Activated CD8-positive, alpha-beta memory T cell treated with anti-CD3 and anti-CD28 coated beads for 4 hours (primary cell): ENCODE measurements at places on chromosomes 4 and X.
A peak's percentile ranks its signal among the peaks of the same experiment; 100 is the strongest.

DNA sequence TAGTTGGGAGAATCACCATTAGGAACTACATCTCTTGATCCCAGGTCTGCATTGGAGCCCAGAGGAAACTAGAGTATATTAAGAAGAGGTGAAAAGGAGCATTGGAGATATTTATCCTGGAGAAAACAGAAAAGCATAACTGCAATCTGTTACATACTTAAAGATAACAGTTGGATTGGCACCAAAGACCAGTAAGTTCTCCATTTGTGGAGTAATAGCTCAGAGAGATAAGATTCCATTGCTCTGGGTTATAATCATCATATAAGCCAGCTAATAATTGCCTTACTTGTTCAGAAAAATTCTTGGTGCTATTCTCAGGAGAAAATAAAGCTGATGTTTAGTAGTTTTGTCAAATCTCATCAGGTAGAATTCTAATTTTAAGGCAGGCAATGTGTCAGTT lies 20.6 kb downstream of the GRPR start:
- DNase-seq = no peak

GRCh38 chr4:15963576-15963975 lies 601 bp upstream of the FGFBP2 start:
- DNase-seq = peak; percentile 20

- no peak for DNase-seq
These were observed 136.2 kb upstream of the HCCS start for GRCh38 chrX:10974920-10975319.

GRCh38 chrX:154979629-154980028 lies 42.9 kb downstream of the F8 start:
- DNase-seq = no peak

GRCh38 chr4:125626946-125627345 lies 312.2 kb downstream of the FAT4 start:
- DNase-seq = no peak

DNA sequence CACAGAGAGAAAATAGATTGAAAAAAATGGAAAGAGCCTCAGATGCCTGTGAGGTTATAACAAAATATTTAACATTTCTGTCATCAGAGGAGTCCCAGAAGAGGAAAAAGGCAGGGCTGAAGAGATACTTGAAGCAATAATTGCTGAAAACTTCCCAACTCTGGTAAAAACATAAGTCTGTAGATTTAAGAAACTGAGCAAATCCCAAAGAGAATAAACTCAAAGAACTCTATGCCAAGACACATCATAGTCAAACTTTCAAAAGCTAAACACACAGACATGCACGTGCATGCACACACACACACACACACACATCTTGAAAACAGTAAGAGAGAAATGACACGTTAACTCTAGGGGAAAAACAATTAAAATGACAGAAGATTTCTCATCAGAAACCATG lies 94.1 kb downstream of the SLC16A2 start:
- DNase-seq = no peak

DNA sequence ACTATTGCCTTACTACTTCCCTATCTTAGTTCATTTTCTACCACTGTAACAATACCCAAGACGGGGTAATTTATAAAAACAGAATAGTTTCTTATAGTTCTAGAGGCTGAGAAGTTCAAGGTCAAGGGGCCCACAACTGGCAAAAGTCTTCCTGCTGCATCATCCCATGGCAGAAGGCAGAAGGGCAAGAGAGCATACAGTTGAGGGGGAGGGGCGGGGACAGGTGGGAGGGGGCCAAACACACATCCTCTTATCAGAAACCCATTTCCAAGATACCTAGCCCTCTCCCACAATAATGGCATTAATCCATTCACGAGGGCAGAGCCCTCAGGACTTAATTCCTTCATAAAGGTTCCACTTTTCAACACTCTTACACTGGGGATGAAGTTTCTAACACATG lies 690.2 kb downstream of the ADGRL3 start:
- no peak for DNase-seq

DNA sequence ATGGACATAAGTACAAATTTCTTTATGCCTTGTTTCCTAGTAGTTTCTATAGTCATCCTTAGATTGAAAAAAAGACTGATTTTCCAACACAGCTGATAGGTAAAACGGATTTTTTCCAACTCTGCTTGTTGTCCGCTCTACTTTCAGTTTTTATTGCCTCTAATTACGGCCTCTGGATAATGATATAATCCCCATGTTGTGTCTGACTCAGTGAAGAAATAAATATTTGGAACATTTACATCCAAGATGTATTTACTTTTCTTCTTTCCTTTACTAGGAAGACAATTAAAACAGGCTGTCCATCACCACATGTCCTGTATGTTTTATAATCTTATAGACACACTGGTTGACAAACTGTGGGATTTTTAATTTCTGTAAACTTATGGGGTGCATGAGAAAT lies 6.8 kb upstream of the CXCL3 start:
- no peak for DNase-seq

- peak; percentile 45 for DNase-seq
These were observed 34.2 kb downstream of the FAM193A start for GRCh38 chr4:2570551-2571222.

DNA sequence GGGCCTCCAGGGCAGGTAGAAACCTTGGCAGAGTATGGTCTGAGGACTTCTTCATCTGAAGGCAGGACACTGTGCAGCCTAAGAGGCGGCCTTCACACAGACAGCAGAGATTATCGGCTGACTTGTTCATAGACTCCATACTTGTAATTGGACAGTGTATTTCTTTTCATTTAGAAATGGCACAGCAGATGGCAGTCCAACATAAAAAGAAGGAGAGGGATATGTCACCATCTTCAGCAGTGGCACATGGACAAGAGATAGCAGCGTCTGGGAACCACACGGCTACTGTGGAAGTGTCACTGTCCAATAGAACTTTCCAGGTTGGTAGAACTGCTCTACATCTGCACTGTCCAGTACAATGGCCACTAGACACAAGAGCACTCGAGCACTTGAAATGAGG lies 21.7 kb upstream of the GEMIN8 start:
- DNase-seq = no peak

DNA sequence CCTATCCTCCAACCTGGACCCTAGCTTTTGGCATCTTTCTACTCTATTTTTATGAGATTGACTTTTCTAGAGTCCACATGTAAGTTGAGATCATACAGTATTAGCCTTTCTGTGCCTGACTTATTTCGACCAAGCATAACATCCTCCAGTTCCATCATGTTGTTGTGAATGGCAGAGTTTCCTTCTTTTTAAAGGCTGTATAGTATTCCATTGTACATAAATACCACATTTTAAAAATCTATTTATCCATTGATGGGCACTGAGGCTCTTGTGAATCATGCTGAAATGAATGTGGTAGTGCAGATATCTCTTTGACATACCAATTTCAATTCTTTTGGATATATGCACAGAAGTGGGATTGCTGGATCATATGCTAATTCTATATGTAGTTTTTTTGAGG lies 40.3 kb upstream of the STIM2 start:
- no peak for DNase-seq

GRCh38 chr4:153207567-153207966 lies 3.3 kb downstream of the TRIM2 start:
- no peak for DNase-seq

DNA sequence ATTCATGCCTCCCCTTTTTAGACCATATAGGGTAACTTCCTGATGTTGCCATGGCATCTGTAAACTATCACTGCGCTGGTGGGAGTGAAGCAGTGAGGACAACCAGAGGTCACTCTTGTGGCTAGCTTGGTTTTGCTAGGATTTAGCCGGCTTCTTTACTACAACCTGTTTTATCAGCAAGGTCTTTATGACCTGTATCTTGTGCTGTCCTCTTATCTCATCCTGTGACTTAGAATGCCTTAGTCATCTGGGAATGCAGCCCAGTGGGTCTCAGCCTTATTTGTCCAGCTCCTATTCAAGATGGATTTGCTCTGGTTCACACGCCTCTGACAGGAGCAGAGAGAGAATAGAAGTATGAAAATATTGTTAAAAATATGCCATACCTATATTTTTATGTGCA lies 355.7 kb downstream of the ADGRL3 start:
- no peak for DNase-seq

- no peak for DNase-seq
These were observed 677.7 kb upstream of the HTR2C start for GRCh38 chrX:113906168-113906567.

DNA sequence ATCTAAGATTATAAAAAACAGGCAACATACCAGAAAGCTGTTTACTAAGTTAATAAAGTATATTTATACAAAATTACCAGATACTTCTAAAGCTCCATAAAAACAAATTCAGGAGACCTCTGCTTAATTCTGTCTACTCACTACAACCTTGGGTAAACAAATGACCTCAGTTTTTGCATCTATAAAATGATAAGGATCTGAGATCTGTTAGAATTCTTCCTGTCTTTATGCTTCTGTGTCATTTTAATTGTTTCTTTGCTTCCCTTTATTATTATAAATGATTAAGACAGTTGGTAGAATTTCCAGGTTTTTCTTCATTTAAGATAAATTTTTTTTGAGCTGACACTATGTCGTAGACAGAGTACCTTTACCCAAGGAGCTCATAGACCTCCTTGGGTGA lies 76.0 kb downstream of the ANK2 start:
- DNase-seq = no peak

- no peak for DNase-seq
These were observed 71.5 kb upstream of the EFNB1 start for GRCh38 chrX:68757331-68757730.

GRCh38 chr4:21347142-21347541 lies 601.4 kb downstream of the KCNIP4 start:
- no peak for DNase-seq

GRCh38 chr4:52298444-52298843 lies 247.3 kb downstream of the SPATA18 start:
- DNase-seq = no peak

- DNase-seq = no peak
These were observed 12.6 kb downstream of the P2RY10 start for GRCh38 chrX:78957768-78958130.

DNA sequence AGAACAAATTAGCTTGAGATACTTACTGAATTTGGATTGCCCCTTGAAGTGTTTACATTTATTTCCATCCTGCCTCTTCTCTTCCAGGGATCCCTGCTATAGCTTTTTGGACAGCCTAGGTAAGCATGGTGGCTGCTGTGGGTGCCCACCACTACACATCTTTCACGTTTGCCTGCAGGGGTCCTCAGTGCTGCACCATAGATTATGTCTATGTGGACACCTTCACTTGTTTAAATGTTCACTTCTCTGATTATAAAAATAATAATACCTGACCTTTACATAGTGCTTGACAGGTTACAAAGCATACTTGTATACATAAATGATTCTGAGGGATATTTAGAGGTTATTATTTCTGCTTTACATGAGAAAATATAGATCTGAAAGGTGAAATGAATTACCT lies 67.9 kb upstream of the SLC4A4 start:
- no peak for DNase-seq

DNA sequence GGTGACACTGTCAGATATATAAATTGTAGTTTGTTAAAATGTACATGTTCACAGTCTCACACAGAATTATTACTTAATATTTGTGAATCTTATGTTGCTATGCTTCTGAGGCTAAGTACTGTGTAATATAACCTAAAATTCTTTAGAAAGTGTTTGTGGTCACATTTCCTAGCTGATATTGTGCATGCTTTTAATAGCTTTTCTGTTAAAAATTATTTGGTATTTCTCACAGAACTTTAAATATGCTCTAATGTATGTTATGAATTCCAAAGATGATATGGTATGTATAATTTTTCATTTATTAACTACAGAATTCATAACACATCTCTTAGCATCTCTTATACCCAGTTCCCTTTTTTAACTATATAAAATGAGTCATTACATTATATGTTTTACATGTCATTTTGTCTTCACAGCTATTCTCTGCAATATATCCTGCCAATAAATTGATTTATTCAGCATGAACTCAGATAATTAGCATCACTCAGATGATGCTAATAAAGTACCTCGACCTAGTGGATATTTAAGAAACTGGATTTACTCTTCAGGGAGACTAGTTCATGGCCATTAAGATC lies 9.3 kb downstream of the PTPN13 start:
- no peak for DNase-seq

DNA sequence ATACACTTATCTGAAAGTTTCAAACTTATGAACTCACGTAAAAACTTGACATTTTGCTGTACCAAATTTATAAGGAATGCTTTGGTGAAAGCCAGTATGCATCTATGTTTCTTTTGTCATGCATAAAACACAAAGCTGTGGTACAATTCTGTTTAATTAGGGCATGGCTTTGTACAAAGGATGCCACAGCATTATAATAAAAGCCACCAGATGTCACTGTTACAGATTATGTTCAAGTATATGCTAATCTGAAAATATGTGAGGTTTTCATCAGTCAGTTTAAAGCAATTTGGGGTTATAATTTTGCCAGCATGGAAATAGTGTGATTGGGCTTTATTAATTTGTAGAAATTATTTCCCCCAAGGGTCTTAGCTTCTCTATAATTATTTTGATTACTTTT lies 69.0 kb downstream of the ATOH1 start:
- DNase-seq = no peak

GRCh38 chr4:47816748-47817147 lies 21.1 kb downstream of the CORIN start:
- no peak for DNase-seq

GRCh38 chr4:99853190-99853589 lies 36.6 kb downstream of the DAPP1 start:
- DNase-seq = no peak
